ENCODE measurements at places on chromosomes 7 and 10.

GRCh38 chr10:58797356-58797755 lies 284.7 kb downstream of the BICC1 start:
- no peaks in the 10 kb centered on the region for H3K4me1 ChIP-seq
- H3K4me3 ChIP-seq: no peak overlapping the region
- H3K36me3 ChIP-seq: no peaks in the 10 kb centered on the region
- H3K27ac ChIP-seq: no peak overlapping the region
- H3K27me3 ChIP-seq: peaks cover 1% of the 10 kb centered on the region

GRCh38 chr10:98296524-98296923 lies 28.5 kb upstream of the LOXL4 start:
- no peaks in the 10 kb centered on the region for H3K4me1 ChIP-seq
- H3K36me3 ChIP-seq: no peaks in the 10 kb centered on the region
- peaks cover 18% of the 10 kb centered on the region for H3K27me3 ChIP-seq
- H3K27ac ChIP-seq: no peak overlapping the region
- DNase-seq: no peak
- H3K4me3 ChIP-seq: no peak overlapping the region

DNA sequence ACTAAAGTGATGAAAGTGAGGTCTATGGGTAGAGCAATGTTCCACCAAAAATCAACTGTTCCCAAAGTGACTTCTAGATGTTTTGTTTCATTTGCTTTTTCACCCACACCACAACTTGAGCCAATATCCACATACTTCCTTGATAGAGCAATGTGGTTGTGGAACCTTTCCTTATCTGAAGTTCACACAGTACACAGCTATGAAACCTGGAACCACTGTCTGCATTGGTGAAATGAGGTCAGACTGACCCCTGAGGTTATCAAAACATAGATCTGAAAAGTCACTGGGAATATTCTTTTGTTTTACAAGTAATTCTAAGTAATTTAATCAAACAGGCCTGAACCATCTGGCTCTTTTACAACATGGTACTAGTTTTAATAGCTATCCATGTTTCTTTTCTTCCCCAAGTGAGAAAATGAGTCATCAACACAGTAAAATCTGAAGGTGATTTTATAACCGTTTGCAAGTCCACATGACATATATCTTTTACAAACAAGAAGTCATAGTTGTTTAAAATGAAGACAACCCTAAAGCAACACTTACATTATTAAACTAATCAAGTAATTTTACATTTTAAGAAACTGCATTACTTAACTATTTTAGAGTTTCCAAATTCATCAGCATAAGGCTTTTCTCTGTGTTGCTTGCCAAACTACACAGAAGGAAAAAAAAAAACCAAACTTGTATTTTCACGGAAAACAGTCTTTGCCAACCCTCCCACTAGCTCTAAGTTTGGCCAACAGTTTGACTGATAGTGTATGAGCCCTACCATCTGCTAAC lies 80.3 kb downstream of the LRRC17 start:
- no peak overlapping the region for H3K4me3 ChIP-seq
- H3K36me3 ChIP-seq: no peaks in the 10 kb centered on the region
- no peaks in the 10 kb centered on the region for H3K4me1 ChIP-seq
- no peaks in the 10 kb centered on the region for H3K27me3 ChIP-seq
- H3K27ac ChIP-seq: no peak overlapping the region
- DNase-seq: no peak

- peak; percentile 54 for DNase-seq
- H3K4me1 ChIP-seq: peaks cover 33% of the 10 kb centered on the region
- H3K4me3 ChIP-seq: peak overlapping the region; percentile 48
Observed at GRCh38 chr10:60237977-60238758, 151.5 kb downstream of the ANK3 start.

DNA sequence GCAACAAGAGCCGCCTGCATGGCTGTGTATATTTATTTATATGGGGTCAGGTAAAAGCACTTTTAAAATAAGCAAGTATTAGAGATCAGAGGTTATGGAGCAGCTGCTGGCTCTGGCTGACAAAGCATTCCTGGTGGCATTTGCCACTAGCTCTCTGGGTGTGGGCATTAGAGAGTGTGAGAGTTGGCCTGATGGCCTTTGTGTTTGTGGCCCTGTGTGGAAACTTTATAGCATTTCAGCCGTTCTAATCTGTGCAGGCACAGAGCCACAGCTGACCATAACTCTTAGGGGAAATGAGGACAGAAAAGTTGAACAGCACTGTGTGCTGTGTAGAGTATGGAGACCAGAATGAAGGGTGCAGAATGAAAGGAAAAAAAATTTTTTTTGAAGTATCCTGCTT lies 118.9 kb downstream of the AUTS2 start:
- no peak overlapping the region for H3K4me3 ChIP-seq
- peaks cover 3% of the 10 kb centered on the region for H3K27me3 ChIP-seq
- no peaks in the 10 kb centered on the region for H3K4me1 ChIP-seq
- no peak for DNase-seq
- H3K27ac ChIP-seq: no peak overlapping the region

DNA sequence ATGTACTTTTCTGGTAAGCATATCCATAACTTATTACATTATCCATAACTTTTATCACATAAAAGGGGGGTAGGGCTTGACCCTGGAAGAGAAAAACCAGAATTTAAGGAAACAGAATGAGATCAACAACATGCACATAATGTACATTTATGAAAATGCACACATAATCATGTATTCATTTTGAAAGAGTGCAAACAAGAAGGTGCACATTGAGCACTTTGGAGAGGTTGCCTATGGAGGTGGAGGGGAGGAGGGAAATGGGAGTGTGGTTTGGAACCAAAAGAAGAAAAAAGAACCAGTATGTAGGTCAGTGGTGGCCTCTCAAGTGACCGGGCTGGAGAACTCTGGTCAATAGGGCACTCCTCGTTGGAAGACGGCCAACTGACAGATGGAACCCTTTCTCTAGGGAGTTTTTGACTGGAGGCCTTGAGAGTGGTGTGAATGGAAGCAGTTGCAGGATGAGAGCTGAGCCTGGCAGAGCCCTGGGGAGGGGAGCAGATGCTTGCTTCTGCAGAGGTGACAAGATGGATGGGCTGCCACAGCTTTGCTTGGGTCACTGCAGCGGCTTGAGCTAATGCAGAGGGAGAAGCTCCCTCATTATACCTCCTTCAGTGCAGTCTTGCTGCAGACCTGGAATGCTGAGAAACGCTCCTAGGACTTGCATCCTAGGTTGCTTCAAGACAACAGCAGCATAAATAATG lies 192.7 kb downstream of the SEC23IP start:
- H3K36me3 ChIP-seq: no peaks in the 10 kb centered on the region
- no peak for DNase-seq
- peaks cover 16% of the 10 kb centered on the region for H3K27me3 ChIP-seq
- H3K4me3 ChIP-seq: no peak overlapping the region
- no peak overlapping the region for H3K27ac ChIP-seq
- H3K4me1 ChIP-seq: no peaks in the 10 kb centered on the region

GRCh38 chr10:76111986-76112825 lies 680.8 kb downstream of the LRMDA start:
- no peak overlapping the region for H3K27ac ChIP-seq
- no peak overlapping the region for H3K4me3 ChIP-seq
- DNase-seq: no peak
- no peaks in the 10 kb centered on the region for H3K4me1 ChIP-seq
- no peaks in the 10 kb centered on the region for H3K27me3 ChIP-seq

GRCh38 chr7:130921391-130922180 lies 187.6 kb upstream of the KLF14 start:
- DNase-seq: no peak
- H3K4me3 ChIP-seq: no peak overlapping the region
- H3K4me1 ChIP-seq: peaks cover 96% of the 10 kb centered on the region
- H3K27me3 ChIP-seq: no peaks in the 10 kb centered on the region
